Naive thymus-derived CD4-positive, alpha-beta T cell (primary cell): ENCODE measurements at places on chromosomes 16 and 17. TPM values are rescaled to one million over a fixed set of nuclear protein-coding genes. Genes with fewer than 3 reads are reported as not detected.

- DNase-seq = peak; percentile 24
These were observed 8.8 kb downstream of the RPL19 start for GRCh38 chr17:39208893-39209292.

- DNase-seq = no peak
These were observed 24.9 kb downstream of the B9D1 start for GRCh38 chr17:19337712-19338023.

DNA sequence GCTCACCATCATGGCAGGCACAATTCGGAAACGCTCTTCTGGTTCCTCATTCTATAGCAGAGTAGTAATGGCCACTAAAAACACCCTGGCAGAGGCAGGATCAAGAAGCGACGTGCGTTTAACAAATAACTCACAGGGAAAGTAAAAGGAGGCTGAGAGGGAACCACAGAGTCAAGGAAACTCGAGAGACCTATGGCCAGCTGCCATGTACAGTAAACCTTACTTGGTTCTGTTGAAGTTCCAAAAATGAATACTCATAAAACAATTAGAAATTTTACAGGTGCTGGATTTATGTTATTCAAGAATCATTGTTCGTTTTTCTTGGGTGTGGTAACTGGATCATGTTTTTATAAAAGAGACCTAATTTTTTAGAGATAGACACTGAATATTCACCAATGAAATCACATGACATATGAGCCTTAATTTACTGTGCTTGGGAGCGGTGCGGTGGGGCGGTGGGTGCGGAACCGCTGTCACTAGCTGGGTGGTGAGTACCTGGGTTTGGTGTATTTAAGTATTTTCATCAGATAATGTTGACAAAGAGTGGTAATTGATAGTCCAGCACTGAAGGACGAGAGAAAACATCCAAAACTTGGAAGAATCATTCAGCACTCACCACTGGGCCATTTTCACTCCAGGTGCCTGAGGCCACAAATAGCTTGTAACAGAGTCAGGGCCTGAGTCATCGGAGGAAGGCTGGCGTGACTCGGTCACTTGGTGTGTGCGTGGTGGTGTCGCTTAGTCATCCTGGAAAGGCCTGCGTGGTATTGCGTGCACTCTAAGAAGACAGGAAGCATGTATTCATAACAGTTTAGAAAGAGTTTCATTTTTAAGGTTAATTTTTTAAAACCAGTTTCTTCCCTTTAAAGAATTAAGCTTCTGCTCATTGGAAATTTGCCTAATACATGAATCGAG lies 135.4 kb upstream of the CHMP6 start:
- no peak for DNase-seq

- DNase-seq = no peak
These were observed 20.3 kb downstream of the OSBPL7 start for GRCh38 chr17:47801176-47801765.

DNA sequence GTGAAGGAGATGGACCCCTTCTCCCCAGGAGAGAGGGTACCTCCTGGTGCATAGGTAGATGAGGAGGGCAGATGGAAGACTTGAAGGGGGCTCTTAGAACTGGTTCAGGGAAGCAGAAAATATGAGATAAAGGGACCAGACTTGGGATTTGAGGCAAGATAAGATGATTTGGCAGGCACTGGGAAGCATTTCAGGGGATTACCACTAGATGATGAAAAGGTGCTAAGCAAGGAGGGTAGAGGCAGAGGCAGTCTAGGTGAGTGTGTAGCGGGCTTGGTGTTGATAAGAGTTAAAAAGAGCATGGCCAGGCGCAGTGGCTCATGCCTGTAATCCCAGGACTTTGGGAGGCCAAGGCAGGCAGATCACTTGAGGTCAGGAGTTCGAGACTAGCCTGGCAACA lies 14.4 kb downstream of the SLC9A5 start:
- DNase-seq = no peak

DNA sequence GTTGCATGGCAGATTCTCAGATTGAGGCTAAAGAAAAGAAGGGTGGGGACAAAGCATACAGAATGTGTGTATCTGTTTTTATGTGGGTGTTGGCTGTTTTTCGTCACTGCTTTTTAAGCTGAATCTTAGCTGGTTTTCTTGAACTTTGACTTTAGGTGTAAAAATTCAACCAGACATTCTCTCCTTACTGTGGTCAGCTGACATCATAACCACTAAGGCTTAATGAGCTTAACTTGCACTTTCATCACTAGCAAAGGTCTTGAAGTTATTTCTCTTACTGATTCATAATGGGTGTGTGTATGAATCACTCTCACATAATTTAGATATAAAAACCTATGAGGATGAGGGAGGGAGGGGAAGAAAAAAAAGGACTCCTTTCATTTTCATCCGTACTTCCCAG lies 4.0 kb upstream of the CDC6 start:
- DNase-seq = no peak

DNA sequence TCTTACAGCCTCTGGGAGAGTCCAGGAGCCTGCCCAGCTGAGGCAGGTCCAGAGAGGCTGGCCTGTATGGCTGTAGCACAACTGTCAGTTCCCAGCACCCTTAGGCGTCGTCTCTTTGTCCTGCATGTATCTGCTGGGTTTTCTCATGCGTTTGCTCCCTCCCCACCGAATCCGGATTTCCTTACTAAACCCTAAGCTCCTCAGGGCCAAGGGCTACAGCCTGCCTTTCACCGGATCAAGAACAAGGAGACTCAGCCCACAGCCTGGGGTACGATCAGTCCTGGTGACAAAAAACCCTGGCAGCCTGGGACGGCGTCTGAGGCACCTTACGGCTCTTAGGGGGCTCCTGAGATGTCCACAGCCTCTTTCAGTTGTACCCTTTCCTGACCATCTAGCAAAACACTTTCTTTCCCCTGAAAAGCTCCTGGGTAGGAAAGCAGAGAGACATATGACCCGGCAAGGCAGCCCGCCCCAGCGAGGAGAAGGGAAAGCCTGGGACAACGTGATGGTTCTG lies 12.2 kb downstream of the HIC1 start:
- no peak for DNase-seq

DNA sequence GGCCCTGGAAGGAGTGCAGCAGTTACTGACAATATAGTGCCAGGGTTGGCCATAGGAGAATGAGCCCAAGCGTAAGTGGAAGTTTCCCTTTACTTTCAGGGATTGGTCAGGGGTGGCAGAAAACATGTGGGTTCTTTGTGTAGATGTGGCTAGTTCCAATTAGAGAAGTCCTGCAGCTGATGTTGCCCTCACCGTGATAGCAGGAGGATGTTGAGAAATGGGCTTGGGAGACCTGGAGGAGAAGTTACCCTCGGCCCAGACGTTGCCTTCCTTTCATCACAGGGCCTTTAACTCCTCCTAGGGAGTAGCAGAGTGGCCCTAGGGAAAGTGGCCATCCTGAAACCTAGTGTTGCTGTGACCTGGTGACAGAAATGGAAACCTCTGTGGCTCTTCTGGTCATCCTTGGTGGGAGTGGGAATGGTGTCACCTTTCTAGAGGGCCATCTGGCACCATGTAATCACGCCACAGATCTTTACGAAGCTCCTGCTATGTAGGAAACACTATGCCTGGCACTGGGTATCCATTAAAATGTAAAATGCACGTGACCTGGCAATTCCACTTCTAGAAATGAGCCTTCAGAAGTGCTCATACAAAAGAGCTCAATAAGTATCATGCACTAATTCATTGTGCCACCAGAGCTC lies 6.7 kb downstream of the TMEM92 start:
- DNase-seq = no peak

DNA sequence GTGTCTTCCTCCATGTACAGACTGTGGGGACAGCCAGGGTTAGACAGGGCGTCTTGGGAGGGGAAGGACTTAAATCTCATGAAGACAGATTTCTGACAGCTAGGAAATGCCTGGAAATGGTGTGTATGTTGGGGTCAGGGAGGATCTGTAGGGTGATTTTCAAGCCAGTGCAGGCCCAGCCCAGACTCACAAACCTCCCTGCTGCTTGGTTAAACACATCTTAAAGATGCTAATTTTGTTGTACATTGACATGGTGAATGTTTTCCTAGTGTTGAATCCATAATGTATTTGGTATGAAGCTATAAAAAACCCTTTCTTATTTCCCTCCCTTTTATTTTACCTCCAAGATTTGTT lies 238.3 kb downstream of the CCDC182 start:
- DNase-seq = no peak

- DNase-seq = no peak
These were observed 152.5 kb downstream of the LGALS9B start for GRCh38 chr17:20314834-20315233.

- no peak for DNase-seq
These were observed 714 bp downstream of the SPATA33 start for GRCh38 chr16:89658221-89658879.

DNA sequence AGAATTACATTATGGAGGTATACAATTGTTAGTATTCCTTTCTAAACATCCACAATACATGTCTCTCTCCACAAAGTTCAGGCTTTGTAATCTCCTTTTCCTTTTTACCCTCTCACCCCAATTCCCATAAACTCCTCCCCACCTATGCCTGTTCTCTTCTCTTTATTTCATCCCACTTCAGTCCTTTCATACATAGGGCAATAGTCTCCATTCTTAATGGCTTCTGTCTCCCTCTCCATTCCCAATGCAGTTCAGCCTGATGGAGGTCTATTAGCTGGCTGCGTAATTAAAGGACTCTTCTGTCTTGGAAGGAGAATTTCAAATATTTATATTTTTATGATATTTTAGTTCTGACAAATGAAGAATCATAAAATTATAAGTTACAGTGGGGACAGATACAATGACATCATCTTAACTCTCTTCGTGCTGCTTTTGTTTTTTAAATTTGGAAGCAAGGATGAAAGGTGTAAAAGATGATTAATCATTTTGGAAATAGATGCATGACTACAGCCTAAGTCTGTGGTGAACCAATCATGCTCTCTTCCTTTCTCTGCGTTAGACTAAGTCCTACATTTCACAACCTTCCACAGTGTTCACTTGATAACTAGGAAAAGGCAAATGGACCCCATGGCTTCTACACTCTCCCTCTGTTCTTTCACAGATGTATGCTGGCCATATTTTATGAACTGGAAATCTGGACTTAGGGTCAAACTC lies 11.2 kb upstream of the FAM20A start:
- DNase-seq = no peak

GRCh38 chr16:85699628-85700027 lies 10.9 kb upstream of the GINS2 start:
- DNase-seq = no peak

DNA sequence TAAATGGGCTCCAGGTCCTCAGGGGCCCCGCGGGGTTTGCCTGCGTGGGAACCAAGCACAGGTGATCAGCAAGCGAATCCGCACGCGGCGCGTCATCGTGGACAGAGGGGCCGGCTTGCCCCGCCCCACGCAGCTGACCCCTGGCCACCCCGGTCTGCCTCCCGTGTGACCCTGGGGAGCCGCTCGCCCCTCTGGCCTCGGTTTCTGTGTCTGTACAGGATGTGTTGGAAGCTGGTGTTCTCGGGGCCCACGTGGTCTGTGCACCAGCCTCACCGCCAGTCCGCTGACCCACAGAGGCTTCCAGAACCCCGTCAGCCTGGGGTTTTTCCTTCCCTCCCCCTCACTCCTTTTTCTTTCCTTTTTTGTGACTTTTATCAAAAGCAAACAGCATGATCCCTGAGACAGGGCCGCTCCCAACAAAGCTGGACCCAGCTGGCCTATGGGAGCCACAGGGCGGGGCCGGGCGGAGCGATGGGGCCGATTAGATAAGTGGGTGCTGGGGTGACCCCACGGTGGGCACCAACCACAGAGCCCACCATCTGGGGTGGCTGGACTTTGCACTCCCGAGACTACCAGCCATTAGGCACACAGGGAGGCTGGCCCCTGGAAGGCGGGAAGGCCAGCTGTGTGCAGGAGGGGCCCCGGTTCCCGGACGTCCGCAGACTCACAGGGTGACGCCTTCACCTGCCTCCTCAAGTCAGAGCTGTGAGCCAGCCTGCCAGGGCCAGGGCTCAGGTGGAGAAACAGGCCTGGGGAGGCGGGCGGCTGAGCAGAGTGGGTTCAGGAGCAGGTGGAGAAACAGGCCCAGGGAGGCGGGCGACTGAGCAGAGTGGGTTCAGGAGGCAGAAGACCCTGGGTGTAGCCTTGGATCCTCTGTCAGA lies 56.0 kb downstream of the ZFPM1 start:
- no peak for DNase-seq

DNA sequence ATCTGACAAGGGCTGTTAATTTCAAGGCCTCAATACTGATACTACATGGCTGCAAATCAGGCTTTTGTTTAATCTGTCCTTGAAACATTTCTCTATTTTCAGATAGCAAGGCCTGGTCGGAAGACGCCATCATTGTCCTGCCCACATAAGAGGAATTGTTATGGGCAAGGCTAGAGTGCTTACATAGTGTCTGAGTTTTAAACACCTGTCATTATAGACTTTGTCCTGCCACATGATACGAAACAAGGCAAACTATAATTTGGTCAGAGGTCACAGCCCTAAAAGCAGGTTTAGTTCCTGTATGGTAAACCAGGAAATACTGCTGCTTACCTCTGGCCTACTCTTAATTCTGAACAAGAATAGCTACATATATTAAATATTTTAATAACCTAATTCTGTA lies 104.4 kb downstream of the SSH2 start:
- DNase-seq = no peak

GRCh38 chr17:50931144-50931908 lies 65.2 kb upstream of the TOB1 start:
- no peak for DNase-seq

- no peak for DNase-seq
These were observed 69.1 kb upstream of the PMFBP1 start for GRCh38 chr16:72241008-72241407.

DNA sequence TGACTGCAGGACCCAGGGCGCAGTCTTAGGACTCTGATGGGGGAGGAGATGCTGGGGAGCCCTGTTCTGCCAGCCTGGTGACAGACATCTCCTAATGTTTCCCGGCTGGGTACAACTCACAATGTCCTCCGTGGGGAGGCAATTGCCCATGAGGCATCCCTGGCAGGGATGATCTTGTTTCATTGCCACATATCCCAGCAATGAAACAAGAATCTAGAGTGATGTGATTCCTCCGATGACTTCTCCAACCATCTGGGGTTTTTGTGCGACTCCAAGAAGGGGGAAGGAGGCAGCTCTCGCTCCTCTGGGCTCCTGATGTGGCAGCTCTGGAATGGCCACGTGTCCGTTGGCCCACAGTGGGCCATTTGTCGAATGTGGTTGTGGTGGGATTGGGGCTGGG lies 255.8 kb downstream of the SEC14L1 start:
- no peak for DNase-seq

Gene TBC1D3I
- not detected for polyA plus RNA-seq

Gene KRTAP2-1
- not detected for polyA plus RNA-seq

Gene KRTAP4-6
- polyA plus RNA-seq = not detected

Gene TBCD
- 61.5 TPM for polyA plus RNA-seq

Gene PLK1
- 0.35 TPM for polyA plus RNA-seq

Gene KIF2B
- not detected for polyA plus RNA-seq

Gene PRAC2
- not detected for polyA plus RNA-seq

Gene TRPV3
- polyA plus RNA-seq = not detected
